ENCODE measurements at places on chromosomes 3 and 15. TPM values are rescaled to one million over a fixed set of nuclear protein-coding genes. Genes with fewer than 3 reads are reported as not detected.

The SEMA3G gene
- total RNA-seq, result 0.45 TPM

DNA sequence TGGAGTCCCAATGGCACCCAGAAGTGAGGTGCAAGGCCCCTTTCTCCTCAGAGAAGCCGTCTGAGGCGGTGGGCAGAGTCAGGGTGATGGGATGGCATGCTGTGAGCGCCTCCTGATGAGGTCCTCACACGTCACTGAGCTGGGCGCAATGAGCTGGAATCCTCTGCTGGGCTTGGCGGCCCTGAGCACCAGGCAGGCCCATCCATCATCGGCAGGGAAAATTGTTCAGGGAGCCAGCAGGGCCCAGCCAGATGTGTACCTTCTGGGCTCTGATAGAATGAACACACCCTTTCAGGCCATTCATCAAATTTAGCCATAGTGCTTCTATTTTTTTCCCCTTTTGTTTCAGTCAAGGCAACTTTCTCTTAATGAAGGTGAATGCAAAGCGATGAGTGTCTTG, 43.7 kb downstream of the FAM3D start:
- peak; percentile 48 for DNase-seq

DNA sequence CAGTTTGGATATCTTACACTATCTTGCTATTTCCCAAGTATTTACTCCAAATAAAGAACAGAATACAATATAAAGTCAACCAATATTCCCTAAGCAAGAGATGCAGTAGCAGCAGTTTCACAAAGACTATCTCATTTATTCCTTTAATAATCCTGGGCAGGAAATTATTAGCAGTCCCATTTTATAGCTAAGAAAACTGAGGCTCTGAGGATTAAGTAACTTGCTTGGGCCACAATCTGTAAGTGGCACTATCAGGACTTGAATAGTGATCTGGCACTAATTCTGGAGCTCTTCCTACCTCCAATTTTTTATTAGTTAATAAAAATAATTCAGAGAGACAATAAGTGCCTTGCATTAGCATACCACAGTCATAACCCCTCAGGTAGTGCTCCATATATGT, 611.7 kb downstream of the MCTP2 start:
- DNase-seq, result no peak

- no peak for DNase-seq
Observed at GRCh38 chr15:35000511-35000910, 12.4 kb upstream of the ZNF770 start.

DNA sequence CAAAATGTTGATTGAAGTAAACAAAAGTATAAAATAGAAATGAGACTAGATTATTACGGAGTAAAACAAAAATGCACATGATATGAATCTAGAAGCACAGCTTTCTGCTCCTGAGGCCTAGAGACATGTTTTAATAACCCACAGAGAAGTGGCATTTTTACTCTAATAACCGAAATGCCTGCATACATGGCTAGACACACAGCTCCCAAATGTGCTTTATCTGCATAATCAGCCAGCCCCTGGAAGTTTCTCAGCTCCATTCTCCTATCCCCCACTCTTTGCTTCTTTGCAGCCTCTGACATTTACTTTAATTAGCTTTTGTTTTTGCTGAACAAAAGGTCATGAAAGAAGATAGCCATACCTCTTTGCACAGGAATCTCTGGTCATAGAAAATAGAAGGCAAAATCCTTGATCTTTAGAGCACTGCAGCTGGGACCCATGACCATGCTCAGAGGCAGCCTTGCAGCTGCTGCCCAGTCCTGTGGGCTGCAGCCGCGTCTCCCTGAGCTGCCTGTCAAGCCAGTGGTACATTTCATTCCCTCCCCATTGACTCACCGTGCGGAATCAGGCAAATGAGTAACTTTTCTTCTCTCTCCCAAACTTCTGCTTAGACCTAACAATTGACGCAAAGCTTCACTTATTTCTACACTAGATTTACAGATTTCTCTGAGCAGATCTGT, at the start of gene VEPH1:
VEPH1 (minus strand) TSS at position 501 of the 680 bp plus-strand sequence. CDS start 8,067 bp downstream, outside the sequence.
- peak; percentile 53 for DNase-seq

DNA sequence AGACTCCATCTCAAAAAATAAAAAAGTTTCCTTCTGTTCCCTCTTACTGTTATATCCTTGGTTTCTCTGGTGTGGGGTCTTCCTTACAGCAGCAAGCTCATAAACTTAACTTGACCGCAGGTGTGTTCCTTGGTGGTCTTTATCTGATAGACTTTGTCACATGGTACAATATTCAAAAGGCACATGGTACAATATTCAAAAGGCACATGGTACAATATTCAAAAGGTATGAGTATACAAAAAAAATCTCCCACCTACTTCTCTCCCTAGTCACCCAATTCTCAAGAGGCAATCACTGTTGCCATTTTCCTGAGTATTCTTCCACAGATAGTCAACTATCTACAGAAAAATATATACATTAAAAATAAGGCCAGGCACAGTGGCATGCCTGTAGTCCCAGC, 4.5 kb downstream of the PGBD4 start:
- no peak for DNase-seq

Data from stomach (tissue), 19 donors.